Aorta (tissue), 5 donors: ENCODE measurements at places on chromosomes 1 and 21. TPM values are rescaled to one million over a fixed set of nuclear protein-coding genes. Genes with fewer than 3 reads are reported as not detected.

- no peak for DNase-seq
These were observed 126.9 kb upstream of the C1orf174 start for GRCh38 chr1:4027008-4027407.

COA7 gene
- 3.2 TPM for polyA plus RNA-seq

GRCh38 chr1:36094621-36095061 is 5.9 kb downstream of the ADPRS start:
- peak; percentile 46 for DNase-seq

- no peak for DNase-seq
These were observed 401.5 kb downstream of the VAV3 start for GRCh38 chr1:107563441-107563840.

ERICH3 gene
- not detected for polyA plus RNA-seq

DNA sequence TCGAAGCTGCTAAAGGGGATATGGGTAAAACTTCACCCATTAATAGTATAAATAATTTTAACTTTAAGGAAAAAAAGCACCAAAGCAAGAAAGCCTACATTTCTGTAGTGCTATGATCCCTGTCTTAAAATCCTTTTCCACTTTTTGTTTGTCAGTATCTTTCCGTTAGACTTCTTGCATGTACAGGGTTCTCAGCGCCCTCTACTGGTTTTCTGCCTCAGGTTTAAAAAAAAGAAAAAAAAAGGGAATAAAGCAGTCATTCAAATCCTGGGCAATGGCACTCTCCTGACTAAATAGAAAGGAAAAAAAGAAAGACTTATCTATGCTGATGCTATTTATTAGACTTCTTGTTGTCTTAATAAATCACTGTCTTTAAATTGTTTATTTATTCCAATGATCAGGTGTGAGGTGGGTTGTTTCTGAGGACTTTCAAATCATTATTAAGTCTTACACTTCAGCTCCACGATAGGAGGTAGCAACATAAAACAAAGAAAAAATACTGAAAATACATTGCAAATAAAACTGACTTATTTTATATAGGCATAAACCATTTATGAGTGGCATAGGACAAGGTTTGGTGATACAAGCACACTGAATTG is 475.4 kb upstream of the NR5A2 start:
- DNase-seq = no peak

GRCh38 chr1:28926629-28927265 is 12.4 kb downstream of the EPB41 start:
- DNase-seq = no peak

GRCh38 chr1:41463516-41463915 is 21.0 kb downstream of the EDN2 start:
- no peak for DNase-seq
